ENCODE measurements at places on chromosomes 3 and 15. TPM values are rescaled to one million over a fixed set of nuclear protein-coding genes. Genes with fewer than 3 reads are reported as not detected.
A peak's percentile ranks its signal among the peaks of the same experiment; 100 is the strongest.

DNA sequence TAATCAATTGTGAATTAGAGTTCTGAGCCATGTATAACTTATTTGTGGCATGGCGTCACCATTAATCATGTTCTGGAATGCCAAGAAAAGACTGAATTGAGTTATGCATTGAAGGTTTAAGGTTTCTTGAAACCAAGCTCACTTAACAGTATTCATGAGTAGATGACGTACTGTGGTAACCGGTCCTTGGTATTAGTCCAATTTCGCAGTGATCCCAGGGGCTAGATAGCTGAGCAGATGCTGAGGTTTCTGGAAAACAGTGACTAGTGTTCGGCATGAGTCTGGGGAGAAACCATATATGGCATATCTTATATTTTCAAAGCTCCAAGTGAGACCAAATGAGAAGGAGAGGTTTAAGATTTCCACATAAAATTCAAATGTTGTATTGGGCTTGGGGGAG is 218.3 kb upstream of the LYSMD4 start:
- DNase-seq: peak; percentile 52

GRCh38 chr15:68196445-68197169 is 8.5 kb downstream of the CALML4 start:
- DNase-seq: no peak

DNA sequence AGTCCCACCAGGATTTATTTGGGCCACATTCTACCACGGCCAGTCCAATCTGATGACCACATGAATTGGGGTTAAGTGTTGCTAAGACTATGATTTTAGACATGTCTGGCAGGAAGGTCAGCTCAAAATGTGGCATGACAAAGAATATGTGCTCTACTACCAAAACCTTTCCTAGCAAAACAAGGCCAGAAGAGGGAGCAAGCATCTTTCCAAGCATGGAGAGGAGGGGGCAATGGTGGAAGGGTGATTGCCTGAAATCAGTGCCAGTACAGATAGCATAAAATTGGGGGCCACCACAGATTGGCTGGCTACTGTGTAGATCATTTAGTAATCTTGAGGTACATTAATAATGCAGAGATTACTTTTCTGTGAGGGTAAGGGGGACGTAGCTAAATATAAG is 43.2 kb downstream of the TMEM39A start:
- DNase-seq: no peak

DNA sequence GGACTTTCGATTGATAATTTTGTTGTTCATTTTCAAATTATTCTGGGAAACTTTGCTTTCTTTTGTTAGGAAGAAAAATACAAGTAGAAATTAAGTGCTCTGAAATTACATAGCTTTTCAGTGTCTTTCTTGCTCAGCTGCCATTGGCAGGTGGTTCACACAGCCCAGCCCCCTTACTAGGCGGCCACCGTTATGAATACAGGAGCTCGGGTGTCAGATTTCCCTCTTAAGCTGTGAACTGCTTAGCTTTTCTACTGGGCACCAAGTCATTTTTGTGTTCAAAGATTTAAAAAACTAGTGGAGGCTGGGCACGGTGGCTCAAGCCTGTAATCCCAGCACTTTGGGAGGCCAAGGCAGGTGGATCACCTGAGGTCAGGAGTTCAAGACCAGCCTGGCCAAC is 55.2 kb downstream of the HMG20A start:
- DNase-seq: no peak

- DNase-seq: peak; percentile 63
Measured at GRCh38 chr3:34237946-34238345, 439.5 kb downstream of the PDCD6IP start.

DNA sequence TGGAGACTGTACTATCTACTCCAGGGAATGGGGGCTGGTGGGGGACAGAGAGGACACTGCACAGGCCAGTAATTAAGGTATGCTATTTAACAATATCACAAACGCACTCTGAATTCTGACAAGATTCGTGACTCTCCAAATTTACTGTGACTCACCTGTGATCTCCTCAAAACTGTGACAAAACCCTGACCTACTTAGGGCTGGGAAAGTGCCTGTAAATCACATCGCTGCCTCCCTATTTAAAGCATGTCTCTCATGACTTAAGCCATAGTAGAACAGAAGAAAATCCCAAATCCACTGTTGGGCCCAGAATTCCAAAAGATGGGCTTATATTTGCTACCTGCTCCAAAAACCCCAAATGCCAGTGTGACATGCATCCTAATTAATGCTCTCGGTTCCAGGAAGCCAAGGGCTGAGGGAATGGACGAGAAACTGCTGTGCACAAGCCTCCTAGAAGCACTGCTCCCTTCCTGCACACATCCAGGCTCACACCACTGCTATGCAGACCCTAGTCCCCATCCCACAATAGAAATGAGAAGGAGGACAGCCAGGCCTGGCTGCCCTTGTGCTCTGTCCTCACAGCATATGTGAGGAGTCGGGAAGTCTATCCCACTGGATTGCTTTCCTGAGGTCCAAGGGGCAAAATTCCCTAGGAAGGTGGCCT is 187.7 kb upstream of the CHRNA7 start:
- DNase-seq: no peak

- peak; percentile 59 for DNase-seq
Measured at GRCh38 chr3:72336821-72337479, 511.3 kb downstream of the SHQ1 start.

DNA sequence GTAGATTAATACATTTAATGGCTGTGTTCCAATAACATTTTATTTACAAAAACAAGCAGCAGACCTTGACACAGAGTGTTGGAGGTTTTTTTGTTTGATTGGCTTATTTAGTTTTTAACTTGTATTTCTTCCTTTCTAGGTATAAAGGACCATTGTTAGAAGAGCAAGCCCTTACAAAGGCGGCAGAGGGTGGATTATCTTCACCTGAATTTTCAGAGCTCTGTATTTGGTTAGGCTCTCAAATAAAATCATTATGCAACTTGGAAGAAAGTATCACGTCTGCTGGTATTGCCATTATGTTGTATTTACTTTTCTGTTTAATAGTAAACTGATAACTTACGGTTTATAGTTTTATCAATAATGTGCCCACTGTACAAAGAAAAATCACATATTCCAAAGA is 10.0 kb downstream of the FAM98B start:
- no peak for DNase-seq

GRCh38 chr15:71170163-71170562 is 54.9 kb downstream of the THSD4 start:
- DNase-seq: no peak

GRCh38 chr3:66261355-66261754 is 40.6 kb downstream of the SLC25A26 start:
- peak; percentile 36 for DNase-seq

GRCh38 chr15:81948751-81949150 is 97.1 kb downstream of the MEX3B start:
- no peak for DNase-seq

- no peak for DNase-seq
Measured at GRCh38 chr3:187551416-187551815, 118.8 kb downstream of the SST start.

- DNase-seq: no peak
Measured at GRCh38 chr3:42084586-42084985, 6.6 kb upstream of the TRAK1 start.

DNA sequence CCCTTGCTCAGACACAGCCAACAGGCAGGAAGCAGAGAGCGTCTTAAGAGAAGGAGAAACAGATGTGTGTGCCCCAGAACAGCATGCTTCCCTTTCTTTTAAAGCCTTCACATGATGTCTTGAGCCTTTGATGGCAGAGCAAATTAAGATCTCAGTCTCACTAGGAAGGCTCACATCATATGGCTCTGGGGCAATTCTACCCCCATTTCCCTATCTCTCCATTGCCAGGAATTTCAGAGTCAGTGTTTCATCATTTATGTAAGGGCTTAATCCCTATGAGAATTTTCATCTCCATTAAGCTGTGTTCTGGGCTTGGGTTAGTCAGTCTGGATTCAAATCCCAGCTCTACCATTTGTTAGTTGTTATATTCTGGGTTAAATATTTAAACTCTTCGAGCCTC is 41.4 kb upstream of the GLCE start:
- DNase-seq: no peak

DNA sequence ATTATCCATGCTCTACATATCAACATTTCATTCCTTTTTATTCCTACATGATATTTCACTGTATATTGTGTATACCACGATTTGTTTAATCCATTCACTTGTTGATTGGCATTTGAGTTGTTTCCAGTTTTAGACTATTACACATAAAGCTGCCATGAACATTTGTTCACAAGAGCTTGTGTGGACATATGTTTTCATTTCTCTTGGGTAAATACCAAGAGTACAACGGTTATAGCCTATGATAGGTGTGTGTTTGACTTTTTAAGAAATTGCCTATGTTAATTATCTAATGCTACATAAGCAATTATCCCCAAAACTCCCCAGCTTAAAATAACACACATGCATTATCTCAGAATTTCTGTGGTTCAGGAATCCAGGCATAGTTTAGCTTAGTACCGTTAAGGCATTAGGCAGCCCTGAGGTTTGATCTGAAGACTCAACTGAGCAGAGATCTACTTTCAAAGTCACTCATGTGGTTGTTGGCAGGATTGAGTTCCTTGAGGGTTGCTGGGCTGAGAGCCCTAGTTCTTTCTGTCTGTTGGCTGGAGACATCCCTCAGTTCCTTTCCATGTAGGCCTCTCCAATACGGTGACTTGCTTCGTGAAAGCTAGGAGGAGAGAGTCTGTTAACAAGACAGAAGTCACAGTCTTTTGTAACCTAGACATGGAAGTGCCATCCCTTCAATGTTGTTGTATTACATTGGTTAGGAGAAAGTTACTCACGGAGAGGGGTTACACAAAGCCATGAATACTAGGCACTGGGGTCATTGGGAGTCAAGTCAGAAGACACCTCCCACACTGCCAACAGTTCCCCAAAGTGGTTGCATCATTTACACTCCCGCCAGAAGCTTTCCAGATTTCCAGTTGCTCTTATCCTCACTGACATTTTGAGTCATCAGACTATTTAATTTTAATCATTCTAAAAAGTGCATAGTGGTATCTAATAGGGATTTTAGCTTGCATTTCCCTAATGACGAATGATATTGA is 21.0 kb upstream of the PCSK6 start:
- no peak for DNase-seq

GRCh38 chr3:147404800-147405230 is 1.5 kb downstream of the ZIC4 start:
- no peak for DNase-seq

DNA sequence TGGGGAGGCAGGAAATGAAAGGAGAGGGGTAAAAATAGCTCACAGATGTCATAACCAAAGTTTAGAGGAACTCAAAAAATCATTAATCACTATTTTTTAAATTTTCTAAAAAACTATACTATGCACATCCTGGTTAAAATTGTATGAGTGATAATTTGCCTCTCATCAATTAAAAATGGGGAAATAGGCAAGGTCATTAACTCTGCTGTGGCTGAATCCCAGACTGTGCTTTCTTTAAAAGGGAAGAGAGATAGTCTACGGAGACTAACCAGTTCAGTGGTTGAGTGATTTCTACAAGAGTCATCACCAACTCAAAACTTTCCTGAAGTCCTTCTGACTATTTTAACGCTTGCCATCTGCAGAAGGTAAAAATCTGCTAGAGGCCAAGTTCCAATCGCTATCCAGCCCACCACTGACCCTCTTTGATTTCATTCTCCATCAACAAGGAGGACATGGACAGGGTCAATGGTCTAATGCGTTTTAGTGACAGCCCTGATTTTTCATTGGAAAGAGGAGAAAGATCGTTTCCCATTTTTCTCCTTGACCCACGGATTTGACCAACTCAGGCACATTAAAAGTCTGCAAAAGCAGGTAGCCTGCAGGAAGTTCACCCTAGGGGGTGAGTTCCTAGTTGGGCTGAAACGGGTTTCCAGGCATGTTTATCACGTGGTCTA is 850 bp downstream of the SUCLG2 start:
- peak; percentile 54 for DNase-seq

DNA sequence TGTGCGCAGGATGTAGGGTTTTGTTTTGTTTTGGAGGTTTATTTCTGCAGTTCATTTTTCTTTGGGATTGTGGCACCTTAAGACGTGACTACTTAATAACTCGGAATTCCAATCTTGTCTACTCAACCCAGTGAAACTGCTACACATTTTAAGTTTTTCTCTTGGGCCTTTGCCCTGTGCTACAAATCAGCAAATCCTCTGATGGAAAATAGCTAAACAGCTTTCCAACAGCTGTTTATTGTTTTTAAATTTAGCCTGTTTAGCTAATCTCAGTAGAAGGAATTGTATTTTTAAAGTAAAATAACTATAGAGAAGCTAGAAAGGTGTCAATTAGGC is 48.4 kb downstream of the OPA1 start:
- DNase-seq: no peak

DNA sequence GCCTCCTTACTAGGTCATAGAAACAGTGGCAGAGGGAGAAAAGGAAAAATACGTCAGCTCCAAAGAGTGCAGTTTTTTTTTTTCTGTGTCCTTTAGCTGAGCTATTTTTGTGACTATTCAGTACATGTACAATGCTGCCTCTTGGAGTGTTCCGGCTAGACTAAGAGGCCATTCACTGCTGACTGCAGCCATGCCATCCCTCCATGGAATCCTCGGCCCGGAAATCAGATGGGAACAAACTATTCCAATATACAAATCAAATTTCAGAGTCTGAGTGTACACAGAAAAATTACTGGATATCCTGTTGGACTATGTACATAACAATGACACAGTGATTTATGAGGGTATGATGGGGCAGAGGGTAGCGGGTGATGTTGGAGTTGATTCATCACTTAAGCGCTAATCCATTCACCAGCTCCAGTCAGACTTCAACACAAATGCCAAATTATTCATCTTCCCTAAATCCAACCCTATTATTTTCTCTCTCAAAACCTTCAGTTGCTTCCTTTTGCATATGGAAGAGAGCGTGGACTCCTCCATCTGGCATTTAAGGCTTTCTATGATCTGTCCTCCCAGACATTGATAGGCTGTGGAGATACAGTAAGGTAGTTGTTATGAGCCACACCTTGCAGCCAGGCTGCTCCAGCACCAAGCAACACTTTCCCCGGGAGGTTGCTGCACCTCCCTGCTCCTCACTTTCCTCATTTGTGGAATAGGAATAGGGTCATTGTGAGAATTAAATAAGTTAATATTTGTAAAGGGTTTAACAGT is 109.1 kb downstream of the LPP start:
- DNase-seq: peak; percentile 94

DNA sequence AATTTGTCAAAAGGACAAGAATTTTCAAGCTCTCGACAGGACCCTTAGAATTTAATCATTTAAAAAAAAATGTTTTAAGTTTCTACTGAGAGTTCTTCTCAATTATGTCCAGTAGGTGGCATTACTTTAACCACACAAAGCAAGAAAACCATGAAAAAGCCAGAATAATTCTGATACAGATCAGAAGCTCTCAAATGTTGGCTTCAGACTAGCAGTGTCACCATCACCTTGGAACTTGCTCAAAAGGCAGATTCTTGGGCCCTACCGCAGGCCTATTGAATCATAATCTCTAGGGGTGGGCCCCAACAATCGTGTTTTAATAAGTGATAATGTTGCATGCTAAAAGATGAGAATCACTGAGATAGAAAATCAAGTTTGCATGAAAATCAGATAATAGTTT is 99.5 kb upstream of the KCNMB2 start:
- peak; percentile 46 for DNase-seq

The OR5K2 gene
- not detected for total RNA-seq

The DUOXA2 gene
- not detected for total RNA-seq

The DNASE1L3 gene
- not detected for total RNA-seq

The CPEB1 gene
- 6.0 TPM for total RNA-seq

The RAD51 gene
- total RNA-seq: 14.0 TPM

The SLC12A1 gene
- total RNA-seq: not detected

The GUCA1C gene
- total RNA-seq: not detected

The ATP1B3 gene
- total RNA-seq: 54.0 TPM

The CELSR3 gene
- total RNA-seq: 4.5 TPM

The FMN1 gene
- total RNA-seq: 21.9 TPM

The KIAA1143 gene
- 30.1 TPM for total RNA-seq

The C3orf85 gene
- total RNA-seq: not detected

The ALG1L2 gene
- not detected for total RNA-seq

The GOLGA8G gene
- total RNA-seq: under 0.01 TPM
